Stimulated activated CD4-positive, alpha-beta T cell treated with anti-CD3 and anti-CD28 coated beads, Interleukin-4, amount 100 ng/mL, for 4 hours (primary cell): ENCODE measurements at places on chromosomes 16 and 17.

DNA sequence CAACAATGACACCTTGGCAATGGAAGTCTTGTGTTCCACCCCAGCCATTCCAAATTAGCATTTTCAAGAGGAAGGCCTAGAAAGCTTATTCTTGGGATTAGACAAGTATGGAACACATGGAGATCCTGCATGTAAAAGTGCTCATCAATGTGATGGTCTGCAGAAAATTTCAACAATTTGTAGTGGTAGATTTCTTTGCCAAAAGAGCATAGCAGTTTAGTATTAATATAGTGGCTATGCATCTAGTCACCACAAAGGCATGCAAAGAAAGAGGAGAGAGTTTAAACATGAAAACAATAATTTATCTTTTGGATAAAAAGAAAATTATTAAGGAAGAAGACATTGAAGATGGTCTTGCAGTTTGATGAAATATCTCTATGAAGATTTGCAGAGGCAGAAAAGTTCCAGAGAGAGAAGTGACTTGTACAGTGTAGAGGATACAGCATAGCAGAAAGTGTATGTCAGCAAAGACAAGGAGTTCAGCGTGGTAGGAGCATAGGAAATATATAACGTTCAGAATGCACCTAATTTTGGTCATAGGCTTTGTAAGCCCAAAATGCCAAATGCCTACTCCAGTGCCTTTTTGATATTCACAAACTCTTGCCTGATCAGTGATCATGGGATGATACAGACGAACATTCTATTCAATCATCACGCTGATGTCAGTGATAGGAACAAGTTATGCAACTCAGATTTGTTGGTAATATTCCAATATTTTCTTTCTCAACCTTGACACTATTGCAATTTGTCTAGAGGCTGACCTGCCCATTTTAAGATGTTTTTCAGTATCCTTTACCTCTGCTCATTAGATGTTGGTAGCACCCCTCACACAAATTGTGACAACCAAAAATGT is 727.9 kb upstream of the SOX9 start:
- DNase-seq, result no peak

GRCh38 chr16:3738128-3738527 is 20.8 kb upstream of the TRAP1 start:
- no peak for DNase-seq

DNA sequence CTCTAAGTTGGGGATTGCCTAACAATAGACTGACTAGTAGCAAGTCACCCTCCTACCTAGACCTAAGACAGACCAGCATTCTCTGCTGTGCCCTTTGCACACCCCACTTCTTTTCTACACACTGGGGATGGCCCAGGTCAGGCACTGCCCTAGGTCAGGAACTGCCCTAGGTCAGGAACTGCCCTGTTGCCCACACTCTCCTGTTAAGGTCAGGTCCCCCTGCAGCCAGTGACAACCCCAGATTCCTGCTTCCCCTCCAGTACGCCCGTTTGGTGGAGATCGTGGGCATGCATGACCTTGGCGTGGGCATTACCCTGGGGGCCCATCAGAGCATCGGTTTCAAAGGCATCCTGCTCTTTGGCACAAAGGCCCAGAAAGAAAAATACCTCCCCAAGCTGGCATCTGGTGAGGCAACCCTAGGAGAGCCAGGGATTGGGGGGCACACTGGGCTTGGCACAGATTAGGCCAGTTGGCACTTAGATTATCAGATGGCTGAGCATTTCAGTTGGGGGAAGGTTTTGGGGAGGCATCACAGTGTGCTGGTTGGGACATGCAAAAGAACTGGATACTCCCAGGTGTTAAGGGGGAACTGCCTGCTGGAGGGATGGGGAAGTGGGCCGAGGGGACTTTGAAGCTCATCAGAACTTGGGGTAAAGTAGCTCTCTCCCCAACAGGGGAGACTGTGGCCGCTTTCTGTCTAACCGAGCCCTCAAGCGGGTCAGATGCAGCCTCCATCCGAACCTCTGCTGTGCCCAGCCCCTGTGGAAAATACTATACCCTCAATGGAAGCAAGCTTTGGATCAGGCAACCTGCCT is 1.7 kb downstream of the ACADVL start:
- DNase-seq, result no peak

GRCh38 chr16:87221633-87222032 is 95.6 kb downstream of the C16orf95 start:
- DNase-seq, result no peak

- no peak for DNase-seq
Measured at GRCh38 chr16:70470927-70471341, 16.5 kb downstream of the FCSK start.

- no peak for DNase-seq
Measured at GRCh38 chr16:27538528-27538927, 11.2 kb downstream of the GTF3C1 start.

- no peak for DNase-seq
Measured at GRCh38 chr17:77322514-77323412, 182.0 kb downstream of the SEC14L1 start.

DNA sequence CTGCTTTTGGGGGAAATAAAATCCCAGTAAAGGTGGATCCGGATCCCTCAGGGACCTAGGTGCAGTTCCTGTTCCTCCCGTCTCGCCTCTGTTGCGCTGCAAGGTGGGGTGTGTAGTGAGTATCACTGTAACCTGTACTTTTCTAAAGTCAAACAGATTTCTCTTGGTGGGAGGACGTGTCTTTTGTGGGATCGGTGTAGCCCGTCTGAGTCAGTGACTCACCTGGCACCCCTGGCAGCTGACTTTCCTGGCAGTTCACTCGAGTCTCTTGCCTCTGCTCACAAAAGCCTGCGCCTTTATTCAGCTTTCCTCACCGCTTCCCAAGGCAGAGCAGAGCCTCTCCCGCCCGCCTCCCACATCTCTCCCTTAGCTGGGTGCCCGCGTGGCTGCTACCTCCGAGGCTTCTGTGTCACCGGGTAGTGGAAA is 85.7 kb downstream of the CMIP start:
- DNase-seq, result no peak

DNA sequence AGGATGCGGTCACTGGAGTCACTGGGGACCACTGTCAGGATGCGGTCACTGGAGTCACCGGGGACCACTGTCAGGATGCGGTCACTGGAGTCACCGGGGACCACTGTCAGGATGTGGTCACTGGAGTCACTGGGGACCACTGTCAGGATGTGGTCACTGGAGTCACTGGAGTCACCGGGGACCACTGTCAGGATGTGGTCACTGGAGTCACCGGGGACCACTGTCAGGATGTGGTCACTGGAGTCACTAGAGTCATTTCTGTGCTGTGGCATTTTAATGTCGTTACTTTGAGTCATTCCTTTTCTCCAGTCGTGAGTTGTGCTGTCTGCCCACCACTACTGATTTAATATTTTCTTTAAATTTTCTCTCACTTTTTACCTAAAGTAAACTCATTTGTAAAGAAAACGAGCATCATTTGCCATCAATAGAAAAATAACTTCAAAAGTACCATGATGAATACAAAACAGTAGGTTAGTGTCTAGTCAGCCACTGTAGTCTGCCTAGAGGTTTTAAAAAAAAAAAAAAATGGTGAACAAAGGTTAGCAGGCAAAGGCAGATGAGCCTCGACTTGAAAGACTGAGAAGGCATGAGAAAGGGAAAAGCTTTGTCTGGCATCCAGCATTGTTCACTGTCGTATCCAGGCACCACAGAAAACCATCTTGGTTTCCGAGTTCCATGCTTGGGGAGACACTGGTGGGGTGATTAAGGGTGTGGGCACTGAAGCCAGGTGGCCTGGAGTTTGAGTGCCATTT is 346.6 kb downstream of the SNX29 start:
- no peak for DNase-seq

DNA sequence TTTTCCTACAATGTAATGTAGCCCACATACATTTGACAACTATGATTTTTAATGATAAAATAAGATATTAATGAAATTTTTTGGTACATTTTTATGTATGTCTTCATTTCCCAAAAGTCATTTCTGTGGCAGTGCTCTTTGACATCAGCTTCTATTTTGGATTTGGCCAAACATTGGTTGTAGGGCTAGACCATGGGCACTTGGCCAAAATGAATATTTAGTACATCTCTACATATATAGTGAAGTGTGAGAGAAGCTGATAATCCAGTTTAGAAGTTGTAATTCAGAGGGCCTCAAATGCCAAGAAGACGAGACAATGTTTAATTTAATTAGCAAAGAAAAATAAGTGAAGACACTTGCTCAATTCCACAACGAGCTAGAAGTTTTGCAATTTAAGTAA is 724.9 kb upstream of the SOX9 start:
- no peak for DNase-seq

DNA sequence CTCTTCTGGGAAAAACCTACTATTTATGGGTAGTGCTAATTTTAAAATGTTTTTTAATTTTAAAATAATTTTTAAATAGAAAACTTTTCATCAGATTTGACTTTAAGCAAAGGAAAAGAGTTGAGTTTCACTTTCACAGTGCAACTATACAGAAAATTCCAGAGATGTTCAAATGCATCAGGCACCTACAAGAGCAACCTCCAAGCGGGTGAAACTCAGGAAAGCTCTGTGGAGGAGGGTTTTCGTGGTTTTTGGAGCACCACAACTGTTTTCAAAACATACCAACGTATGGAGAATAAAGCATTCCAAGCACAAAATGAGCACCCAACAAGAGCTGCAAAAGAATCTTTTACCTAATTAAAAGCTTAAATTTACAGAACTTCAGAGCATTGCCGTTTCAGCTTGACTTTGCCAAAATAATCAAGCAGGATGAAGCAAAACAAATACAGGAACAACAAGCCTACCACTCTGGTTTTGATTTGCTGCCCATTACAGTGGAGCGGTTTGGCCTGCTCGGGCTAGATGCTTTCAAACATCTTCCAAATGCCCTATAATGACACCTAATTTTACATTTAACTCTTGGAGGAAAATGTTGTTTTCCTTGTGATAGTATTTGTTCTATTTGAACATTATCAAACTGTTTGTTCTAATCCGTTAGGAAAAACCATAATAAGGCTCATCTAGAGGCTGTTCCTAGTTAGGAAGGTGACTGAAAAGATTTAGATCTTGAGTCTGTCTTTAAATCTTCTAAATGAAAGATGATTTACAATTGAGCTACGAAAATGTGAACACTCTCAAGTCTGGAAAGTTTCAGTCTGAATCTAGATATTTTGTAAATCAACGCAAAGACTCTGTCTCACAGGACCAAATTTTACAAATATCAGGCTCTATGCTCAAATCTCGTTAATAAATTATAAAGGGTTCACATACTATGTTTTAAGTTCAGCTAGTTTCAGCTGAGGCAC is 34.5 kb downstream of the NACA2 start:
- DNase-seq, result no peak

GRCh38 chr17:48588528-48588927 is 1.5 kb downstream of the HOXB3 start:
- no peak for DNase-seq

DNA sequence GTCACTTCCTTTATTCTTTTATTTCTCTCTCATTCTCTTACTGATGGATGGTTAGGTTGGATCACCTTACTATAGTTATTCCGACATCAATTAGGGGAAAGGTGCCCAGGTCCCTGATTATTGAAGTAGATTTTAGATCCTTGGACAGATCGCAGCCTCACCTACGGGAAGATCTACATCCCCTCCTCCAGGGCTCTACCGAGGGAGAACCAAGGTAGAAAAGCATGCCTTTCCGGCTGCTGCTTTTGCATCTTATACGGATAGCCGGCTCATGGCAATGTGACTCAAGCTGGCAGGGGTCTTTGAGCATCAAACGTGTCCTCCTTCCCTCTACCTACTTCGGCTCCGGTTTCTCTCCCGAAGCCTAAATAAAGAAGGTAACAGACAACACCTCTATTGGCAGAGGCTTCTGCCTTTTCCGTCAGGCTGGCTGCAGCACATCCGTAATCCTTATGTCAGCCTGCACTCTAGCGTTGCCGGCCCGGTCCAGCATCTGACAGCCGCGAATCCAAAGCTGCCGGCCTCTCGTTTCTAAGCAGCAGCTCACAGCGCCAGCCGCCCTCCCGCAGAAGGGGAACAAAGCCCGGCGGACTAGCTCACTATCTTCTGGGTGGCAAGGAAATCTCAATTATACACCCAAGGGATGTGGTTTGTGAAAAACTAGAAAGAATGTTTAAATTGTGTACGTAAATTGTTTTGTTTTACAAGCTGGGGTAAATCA is 46.9 kb downstream of the IRX6 start:
- no peak for DNase-seq

- no peak for DNase-seq
Measured at GRCh38 chr17:51778842-51779241, 379.7 kb downstream of the CA10 start.

- DNase-seq, result peak; percentile 62
Measured at GRCh38 chr17:41687828-41688640, 651 bp upstream of the EIF1 start.

- DNase-seq, result no peak
Measured at GRCh38 chr16:78609402-78610274, 510.2 kb downstream of the WWOX start.

DNA sequence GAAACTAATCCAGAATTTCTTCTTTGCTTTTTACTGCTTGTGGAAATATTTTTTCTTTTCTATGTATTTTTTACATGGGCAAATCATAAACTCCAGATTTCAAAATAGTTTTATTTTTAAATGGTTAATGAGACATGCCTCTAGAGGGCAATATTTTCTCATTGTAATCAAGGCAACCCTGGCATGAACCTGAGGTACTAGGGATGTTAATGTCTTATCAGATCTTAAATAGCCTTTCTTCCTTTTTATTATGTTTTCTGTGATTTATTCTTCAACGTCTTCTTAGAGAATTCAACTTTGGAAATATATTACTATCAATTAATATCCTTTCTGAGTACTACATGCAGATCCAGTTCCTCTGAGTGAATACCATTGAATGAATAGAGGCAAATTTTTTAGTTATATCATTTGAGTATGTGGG is 324.7 kb downstream of the BCAS3 start:
- DNase-seq, result no peak

- DNase-seq, result no peak
Measured at GRCh38 chr17:47983492-47984223, 12.7 kb downstream of the CDK5RAP3 start.

DNA sequence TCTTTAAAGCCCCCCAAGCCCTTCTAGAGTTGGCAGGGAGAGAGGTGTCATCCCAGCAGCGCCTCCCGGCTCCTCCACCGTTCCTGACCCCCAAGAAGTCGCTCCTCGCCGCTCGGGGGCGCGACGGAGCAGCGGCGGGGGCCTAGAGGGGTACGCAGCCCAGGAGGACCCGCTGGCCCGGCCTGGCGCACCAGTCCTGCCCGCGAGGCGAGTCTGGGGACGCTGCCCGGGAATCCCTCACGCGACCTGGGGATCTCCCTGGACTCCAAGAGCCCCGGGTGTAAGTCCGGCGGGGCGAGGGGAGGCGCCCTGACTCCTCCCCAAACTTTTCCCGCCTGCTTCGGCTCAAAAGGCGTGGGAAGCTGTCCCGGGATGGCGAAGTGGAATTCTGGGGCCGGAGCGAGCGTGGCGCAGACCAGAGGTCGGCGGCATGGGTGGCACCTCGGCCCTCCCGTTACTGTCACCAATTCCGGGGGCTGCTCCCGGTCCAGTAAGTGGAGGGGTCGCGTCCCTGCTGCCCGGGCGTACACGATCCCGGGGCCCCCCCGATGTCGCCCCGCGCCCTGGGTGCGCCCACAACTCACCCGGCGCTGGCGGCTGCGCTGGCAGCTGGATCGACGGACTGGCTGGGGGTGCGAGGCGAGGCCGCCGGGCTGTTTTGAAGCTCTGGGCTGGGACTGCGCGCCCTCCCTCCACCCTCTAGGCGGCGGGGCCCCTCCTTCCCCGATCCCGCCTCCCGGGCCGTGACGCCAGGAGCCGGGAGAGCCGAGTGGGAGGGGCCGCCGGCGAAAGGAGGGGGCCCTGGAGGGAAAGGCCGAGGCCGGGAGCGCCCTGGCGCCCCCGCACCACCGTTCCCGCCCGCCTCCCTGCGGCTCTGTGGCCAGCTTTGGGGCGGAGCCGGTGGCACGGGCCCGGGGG is at the start of gene EMP2:
TSS of gene EMP2 (minus strand) at position 634 of the 918 bp plus-strand sequence. CDS start 32,981 bp downstream, outside the sequence.
- DNase-seq, result no peak

- DNase-seq, result no peak
Measured at GRCh38 chr17:79696610-79696982, 34.1 kb upstream of the ENPP7 start.
